ENCODE measurements at places on chromosomes 1 and 21.

DNA sequence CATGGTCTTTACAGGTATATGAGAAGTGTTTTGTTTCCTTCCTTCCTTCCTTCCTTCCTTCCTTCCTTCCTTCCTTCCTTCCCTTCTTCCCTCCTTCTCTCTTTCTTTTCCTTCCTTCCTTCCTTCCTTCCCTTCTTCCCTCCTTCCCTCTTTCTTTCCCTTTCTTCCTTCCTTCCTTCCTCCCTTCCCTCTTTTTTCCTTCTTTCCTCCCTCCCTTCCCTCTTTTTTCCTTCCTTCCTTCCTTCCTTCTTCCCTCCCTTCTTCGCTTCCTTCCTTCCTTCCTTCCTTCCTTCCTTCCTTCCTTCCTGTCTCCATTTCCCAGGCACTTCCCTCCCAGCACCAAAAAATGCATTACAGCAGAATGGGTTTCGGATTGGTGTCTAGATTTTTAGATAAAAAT, 235.0 kb upstream of the KIAA0040 start:
- DNase-seq: no peak

DNA sequence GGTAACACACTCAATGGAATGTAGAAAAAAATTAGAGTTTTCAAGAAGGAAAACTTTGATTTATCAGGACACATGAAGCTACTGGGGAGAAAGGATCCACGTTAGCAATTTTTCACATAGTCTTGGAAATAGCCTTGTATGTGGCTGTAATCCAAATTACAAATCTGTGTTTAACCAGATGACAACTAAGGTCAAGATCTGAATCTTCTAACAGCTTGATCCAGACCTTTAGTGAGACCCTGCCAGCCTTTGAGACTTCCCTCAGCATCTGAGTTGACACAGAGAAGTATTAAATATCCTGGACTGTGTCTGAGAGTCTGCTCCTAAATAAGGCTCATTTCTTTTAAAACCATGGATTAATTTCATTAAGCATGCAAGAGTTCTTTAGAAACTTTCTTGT, 135.9 kb upstream of the KCNK2 start:
- DNase-seq: no peak

DNA sequence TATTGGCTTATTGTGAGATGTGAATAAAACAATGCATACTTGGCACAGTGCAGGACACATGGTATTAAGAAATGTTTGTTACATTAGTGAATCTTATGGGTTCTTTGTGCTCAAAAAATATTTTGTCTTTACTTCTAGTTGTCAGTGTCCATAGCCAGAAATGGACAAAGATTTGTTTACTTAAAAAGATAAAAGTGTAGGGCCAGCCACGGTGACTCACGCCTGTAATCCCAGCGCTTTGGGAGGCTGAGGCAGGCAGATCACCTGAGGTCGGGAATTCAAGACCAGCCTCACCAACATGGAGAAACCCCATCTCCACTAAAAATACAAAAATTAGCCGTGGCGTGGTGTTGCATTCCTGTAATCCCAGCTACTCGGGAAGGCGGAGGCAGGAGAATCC, 654.6 kb upstream of the NEGR1 start:
- DNase-seq: no peak

DNA sequence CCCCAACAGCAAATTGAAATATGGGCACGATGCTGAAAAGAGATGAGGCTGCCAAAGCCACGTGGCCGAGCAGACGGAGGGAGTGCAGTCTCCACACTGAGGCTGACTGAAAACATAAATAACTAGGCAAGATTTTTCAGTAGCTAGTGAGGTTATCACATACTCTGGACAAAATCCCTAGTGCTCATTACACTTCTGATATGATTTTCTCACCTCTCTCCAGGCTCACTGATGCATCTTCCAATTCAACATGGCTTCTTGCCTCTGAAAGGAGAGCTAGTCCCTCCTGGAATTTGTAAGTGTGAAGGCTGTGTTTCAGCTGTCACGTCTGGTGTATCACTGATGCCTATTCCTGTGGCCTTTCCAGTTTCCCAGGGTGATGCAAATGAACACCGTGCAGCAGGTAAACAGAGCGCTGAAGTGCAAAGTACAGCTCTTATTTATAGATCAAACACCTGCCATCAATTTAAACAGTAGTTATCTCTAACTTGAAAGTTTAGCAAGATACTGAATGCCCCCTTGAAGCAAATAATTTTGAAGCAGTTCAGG, 656.1 kb downstream of the KIF26B start:
- no peak for DNase-seq

- no peak for DNase-seq
Measured at GRCh38 chr1:8194481-8195227, 123.3 kb upstream of the SLC45A1 start.

DNA sequence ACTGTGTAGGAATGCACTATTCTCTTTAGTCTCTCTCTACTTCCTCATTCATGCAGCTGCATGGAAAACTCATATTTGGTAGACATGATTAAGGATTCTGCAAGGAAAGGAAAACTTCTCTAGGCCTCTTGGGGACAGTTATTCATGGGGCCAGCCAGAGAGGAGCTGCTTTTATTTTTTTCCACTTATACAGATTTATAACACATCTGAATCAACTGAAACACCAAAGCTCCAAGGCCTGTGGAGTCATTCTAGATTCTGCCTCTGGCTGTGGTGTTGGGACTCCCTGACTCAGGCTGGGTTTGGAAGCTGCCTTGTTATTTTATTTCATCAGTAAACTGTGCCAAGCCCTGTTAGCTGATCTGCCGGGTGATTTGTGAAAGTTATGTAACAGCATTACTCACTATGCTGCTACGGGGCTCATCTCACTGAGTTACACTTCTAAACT, 83.9 kb upstream of the EDEM3 start:
- peak; percentile 23 for DNase-seq

- no peak for DNase-seq
Measured at GRCh38 chr1:240415532-240415931, 196.4 kb downstream of the GREM2 start.

DNA sequence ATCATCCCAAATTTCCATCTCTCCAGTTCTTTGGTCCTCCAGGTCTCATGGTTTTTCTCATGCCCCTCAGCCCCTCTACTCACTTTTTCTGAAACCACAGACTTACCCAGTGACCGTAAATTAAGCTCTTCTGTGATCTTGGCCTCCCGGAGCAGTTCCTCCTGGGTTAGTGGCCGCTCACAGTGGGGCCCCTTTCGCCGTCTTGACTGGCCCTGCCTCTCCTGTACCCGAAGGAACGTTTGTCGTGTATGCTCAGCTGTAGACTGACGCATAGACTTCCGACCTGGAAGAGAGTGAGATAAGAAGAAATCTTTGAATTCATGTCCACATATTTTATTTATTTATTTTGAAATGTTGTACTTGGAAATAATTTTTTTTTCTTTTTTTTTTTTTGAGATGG, 5.8 kb downstream of the VPS72 start:
- DNase-seq: no peak

DNA sequence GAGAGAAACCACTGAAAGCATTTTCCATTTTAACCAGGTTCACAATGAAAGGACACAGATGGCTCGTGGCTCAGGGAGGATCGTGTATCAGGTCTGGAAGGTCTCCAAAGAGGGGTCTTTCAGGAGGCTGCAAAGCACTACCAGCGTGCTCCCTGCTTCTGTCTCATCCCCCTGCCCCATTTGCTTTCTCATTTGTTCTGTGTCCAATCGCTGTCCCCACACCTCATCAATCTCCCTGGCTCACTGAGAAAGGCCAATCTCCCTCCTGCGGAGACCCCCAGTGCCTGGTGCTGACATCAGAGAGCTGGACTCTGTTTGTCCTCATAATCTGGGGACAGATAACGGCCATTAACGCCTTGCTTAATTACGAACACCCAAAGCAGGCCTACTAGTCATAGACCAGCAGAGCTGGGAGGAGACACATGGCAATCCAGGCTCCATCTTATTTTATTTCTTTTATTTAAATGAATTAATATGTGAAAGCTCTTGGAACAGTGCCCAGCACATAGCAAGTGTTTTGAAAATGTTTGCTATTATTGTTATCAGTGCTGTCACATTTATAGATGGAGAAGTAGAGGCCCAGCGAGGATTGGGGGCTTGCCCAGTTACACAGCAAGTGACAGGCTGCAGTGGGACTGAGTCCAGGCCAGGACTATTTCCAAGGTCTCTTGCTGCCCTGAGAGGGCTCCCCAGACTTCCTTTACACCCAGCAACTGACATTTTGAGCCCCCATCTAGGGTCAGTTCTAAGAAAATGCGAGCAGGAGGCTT, 341.0 kb upstream of the USP24 start:
- DNase-seq: no peak

- DNase-seq: no peak
Measured at GRCh38 chr1:17515902-17516301, 23.6 kb upstream of the ARHGEF10L start.

DNA sequence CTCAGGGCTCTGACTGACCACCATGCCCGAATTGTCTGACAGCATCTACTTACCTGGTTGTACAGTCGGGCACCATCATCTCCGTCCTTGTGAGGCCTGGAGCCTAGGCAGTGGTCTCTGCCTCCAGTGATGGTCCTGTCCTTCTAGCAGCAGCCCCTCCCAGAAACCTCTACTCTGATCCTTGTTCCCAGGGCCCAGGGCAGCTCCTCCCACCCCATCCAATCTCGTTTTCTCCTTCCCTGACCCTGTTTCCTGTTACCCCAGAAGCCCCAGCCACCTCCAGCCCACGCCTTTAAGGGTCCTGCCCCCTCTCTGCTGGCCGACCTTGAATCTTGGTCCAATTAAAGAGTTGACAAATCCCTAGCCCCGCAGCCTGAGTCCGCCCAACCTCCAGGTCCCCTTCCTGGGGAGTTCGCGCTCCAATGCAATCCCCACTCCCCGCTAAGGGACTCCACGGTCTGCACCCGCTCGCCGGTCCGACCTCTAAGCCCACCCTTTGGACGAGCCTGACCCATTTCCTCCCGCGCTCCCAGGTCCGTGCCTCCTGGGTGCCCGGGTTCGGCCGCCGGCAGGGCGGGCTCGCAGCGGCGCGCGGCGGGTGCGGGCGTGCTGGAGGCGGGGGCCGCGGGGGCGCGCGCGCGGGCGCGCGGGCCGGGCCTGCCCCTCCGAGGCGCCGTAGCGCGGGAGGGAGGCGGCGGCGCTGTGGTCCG, at the start of gene B4GALT2:
B4GALT2 (plus strand) TSS at position 660 of the 710 bp plus-strand sequence. CDS start 1,951 bp downstream, outside the sequence.
- no peak for DNase-seq

- DNase-seq: no peak
Measured at GRCh38 chr1:153649137-153649862, 9.2 kb upstream of the SNAPIN start.

DNA sequence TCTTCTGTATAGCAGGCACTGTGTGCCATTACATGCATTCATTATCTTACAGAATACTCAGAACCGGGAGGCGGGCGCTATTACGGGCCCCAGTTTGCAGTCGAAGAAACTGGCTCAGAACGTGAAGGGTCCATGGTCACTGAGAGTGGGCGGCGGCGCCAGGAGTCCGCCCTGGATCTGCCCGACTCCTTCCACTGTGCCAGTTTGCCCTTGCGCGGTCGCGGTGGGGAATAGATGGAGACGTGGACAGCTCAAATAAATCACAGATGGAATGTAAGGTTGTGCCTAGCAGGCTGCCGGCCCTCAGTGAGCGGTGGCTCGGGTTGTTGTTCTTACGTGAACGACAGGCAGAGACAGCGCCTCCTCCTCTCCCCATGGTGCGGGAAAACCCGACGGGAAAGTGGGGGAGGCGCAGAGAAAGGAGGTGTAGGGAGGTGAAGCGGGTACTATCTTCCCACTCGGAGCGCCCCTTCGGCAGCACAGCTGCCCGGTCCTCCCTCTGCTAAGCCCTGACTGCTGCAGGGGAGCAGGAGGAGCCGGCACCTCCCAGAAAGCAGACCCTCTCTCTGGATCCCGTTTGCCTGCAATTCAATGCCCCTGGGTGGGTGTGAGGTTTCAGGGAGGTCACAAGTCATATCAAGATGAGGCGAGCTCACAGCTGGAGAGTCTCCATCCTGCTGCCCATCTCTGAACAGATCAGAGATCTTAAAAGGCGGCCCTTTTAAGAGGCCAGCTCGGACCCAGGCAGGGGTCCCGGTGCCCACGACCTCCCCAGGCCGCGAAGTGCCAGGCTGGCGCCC, 1.1 kb downstream of the COL9A2 start:
- no peak for DNase-seq

DNA sequence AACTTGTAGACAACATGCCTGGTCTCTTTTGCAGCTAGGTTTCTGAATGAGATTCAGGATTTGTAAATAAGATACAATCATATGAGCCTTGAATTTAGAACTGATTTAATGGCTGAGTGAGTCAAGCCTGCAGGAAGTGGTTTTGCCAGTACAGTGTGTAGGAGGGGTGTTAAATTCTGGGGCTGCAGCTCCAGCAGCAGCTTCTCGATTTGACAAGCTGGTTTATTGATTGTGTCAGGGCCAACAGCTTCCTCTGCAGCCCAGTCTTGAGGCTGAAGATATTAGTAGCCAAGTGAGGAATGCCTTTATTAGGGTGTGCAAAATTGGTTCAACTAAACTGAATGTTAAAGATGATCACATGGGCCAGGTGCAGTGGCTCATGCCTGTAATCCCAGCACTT, 11.5 kb upstream of the PLA2G5 start:
- no peak for DNase-seq

DNA sequence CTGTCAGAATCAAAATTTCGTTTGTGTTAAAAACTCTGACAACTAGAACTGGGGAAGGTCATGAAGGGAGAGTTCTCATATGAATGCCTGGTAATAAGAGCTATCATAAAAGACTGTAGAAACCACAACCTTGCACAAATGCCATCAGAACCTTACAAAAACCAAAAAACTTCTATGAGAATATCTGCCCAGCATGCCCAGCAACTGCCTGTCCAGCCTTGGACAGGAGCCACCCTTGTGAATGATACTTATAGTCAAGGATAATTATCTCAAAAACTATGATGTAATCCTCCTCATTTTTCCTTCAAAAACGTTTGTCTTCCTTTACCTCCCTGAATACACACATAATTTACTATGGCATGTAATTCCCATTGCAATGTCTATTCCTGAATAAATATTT, 53.4 kb upstream of the C1orf185 start:
- no peak for DNase-seq

DNA sequence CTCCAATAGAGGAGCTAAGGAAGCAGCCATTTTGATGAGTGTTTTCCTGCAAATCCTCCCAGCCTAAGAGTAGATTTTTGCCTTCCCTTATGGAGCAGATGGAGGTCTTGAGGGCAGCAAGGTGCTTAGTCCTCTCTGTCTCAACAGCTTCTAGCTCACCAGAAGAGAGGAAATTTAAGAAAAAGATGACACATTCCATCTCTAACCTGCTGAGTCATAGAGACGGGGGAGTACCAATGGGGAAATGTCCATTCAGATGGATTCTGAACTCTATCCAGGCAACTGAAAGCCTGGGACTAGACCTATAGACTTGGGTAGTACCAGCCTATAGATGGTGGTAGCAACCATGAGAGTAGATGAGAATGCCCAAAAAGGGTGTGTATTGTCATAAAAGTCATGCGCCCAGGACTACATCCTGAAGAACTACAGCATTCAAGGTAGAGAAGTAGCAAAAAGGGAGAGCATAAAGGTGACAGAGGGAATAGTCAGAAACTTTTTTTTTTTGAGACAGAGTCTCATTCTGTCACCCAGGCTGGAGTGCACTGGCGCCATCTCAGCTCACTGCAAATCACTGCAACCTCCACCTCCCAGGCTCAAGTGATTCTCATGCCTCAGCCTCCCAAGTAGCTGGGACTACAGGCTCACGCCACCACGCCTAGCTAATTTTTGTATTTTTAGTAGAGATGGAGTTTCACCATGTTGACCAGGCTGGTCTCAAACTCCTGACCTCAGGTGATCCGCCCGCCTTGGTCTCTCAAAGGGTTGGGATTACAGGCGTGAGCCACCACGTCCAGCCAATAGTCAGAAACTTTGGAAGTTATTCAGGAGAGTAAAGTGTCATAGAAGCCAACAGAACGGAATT, 10.7 kb upstream of the ELOA start:
- no peak for DNase-seq

GRCh38 chr1:88169939-88170338, 514.1 kb upstream of the PKN2 start:
- no peak for DNase-seq
